Stimulated activated CD4-positive, alpha-beta T cell treated with anti-CD3 and anti-CD28 coated beads, Interleukin-15, amount 100 ng/mL, for 48 hours (primary cell): ENCODE measurements at places on chromosomes 6 and 20.

GRCh38 chr20:34220561-34220960, 20.7 kb upstream of the ASIP start:
- no peak for DNase-seq

DNA sequence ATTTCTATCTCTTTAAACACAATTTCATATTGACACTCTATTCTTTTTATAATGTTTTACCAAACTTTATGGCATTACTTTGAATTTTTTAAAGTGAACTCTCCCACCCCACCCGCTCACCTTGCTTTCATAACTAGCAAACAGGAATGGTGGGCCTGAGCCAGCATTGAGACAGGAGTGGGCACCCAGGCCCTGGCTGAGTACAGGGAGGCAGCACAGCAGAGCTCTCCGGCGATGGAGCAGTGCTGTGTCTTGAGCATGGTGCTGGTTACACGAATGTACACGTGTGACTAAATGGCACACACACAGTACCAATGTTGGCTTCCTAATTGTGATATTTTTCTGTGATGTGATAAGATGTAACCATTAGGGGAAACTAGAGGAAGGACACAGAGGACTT, 4.5 kb downstream of the CST11 start:
- no peak for DNase-seq

DNA sequence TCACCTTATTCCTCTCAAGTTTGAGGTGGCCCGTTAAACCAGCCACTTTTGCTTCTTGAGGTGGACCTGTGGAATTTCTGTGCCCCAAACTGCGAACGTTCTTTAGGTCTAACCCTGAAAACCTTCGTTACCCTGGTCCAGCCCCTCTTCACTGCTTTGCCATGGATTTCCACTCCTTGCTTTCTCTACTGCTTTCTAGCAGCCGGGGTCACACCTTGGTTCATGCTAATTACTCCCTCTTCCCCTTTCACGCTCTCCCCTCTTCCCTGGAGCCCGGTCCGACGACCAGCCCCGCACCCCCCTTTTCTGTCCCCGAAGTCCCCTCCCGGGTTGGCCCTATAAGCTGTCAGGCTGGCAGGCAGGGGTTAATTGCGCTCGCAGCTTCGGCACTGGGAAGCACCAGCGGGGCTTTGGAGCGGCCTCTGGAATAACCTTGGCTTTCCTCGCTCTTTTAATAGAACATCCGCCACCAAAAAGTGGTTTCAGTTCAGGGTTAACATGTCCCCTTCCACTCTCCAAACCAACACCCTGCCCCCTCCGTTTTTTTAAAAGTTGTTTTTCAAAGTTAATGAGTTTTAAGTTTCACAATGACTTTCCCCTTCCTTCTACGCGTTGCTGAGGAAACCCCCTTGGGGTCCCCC, 1.4 kb upstream of the HIVEP1 start:
- DNase-seq: no peak

DNA sequence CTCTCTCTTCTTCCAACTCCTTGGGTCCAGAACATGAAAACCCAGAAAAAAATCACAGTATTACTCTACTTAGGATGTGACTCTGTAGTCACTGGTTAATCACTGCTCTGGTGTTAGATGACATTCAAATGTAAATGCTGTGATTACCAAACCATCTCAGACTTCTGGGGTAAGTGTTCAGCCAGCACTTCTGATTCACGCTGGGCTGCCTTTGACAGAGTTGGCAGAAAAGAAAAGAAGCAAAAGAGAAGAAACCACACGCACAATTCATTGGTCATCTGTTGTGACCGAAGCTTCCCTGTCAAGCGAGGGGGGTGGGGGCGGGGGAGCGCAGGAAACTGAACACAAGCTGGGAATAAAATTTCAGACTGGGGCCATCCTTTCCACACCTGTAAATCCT, 82.7 kb downstream of the PSMG4 start:
- no peak for DNase-seq

GRCh38 chr20:17971300-17972013, 2.6 kb downstream of the MGME1 start:
- no peak for DNase-seq

DNA sequence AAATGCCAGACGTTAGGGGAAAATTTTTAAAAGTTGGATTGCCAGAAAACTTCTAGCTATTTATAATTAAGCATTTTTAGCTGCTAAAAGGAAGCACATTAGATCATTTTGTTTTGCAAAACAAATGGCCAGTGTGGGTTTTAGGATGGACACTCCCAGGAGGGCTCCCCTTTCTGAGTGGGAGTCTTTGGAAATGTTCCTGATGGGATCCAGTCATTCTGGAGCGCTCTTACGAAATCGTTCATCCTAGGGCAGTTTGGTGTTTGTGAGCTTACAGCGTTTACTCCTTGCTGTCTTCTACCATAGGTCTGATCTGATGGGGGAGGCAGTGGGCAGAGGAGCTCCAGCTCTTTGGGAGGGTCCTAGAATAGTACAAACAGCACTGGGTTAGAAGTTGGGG, 14.7 kb downstream of the GNAS start:
- DNase-seq: no peak

DNA sequence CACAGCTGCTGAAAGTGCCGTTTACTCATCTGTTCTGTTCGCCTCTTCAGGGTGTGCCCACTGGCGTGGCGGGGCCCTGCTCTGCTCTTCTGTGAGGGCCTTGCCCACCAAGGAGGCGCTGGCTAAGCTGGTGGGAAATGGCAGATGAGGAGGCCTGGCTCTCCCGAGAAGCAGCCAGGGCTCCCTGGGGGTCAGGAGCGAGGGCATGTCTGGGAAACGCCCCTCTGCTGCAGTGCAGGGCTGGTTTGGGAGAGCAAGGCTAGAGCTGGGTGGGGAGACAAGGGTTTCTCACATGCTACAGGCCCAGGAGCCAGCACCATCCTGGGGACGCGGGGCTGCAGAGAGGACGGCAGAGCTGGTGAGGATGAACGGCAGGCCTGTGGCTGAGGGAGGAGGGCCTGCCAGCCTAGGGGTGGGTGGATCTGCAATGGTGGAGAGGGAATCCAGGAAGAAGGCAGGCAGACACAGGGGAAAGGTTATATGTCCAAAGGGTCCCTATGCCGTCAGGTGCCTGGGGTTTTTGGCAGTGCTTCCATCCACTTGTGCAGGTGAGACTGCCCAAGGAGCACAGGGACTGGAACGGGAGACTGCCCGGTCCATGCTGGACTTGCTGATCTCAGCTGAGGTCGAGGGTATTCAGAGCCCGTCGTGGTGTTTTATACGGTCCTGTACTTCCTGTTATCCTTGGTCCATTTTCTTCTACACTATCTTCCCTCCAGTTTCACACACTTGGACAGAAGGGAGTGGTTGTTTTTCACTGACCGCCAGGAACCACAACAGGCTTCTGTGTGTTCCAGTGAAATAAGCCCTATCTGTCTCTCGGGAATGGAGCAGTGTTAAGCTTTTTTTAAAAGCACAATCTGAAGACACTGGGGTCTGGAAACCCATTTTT, 119.2 kb downstream of the SYCP2 start:
- DNase-seq: no peak

GRCh38 chr20:14986026-14986655, 648.7 kb upstream of the FLRT3 start:
- DNase-seq: no peak

DNA sequence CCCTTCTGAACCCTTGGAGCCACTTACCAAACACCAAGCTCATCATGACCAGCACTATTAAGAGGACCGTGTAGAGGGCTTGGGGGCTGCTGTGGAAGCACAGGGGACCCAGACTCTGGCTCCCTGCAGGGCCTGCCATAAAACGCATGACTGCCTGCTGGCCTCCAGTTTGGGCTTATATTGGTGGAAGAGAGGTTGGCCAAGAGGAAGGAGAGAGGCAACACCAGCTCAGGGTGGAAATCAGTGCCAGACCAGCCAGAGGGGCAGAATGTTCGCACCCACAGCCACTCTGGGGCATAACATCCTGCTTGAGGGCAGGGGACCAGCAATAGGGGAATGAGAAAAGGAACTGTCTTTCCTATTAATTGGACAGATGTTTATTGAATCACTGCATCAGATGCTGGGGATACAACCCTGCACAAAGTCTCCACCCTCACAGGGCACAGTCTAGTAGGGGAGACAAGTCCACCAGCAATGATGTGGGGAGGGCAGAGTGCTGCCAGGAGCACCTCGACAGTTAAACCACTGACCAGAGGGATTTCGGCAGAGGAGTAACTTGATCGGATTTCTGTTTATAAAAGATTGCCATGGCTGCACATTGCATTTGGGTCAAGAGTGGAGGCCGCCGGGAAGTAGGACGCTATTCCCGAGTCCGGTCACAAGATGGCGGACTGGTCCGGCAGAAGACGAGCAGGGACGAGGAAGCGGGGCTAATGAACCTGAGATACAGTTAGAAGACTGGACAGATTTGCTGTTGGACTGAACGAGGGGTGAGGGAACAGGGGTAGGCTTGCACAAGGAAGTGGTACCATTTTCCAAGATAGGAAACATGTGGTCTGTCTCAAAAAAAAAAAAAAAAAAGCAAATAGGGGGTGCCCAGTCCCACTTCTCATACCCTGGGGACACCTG, at the start of gene LY6G5C:
TSS of gene LY6G5C (minus strand) at position 842 of the 909 bp plus-strand sequence. CDS start at position 148, 694 bp downstream.
- DNase-seq: peak; percentile 49

DNA sequence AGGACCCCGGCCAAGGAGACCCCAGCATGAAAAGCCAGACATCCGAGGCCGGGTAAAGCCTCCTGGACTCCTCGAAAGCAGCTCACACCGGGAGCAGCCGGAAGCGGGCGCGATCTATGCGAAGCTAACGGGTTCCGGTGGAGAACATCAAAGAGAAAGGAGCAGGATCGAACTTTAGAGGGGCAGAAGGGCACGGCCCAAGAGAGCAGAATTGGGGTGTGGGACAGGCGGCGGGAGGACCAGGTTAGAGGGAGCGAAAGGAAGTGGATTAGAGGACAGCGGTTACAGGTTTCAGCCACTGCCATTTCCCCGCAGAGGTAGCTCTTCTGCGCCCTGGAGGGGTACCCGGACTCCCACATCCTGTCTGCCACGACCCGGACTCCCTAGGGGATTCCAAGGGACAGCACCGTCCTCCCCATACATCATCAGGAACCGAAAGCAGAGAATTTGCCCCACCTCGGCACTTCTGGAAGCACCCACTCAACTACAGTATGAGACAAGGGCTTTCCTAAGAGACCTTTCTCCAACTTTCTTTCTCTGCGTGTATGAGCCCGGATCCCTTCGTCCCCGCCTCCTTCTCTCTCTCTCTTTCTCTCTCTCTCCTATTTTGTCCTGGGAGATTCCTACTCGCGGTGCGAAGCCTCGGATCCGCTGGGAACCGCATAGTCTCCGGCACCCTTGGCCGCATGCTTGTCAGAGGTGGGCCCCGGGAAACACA, 507 bp upstream of the VGLL2 start:
- DNase-seq: no peak

- no peak for DNase-seq
Observed at GRCh38 chr6:140772576-140772975, 1360.1 kb upstream of the GJE1 start.

DNA sequence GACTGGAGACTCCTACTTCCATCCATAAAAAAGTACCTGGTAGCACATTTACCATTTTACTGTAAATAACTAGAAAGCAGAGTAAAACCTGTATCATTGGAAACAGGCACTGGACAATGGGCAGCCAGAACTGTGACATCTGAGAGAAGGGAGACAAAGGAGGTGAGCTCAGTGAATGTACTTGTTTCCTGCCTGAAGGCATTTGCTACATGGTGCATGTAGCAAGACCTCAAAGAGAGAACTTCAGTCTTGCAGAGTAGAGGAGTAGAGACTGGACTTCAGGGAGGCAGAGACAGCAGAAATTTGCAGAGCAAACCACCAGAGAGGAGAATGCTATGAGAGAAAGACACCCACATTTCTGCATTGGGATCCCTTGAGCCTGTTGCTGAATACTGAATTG, 171.0 kb upstream of the CCN2 start:
- no peak for DNase-seq

DNA sequence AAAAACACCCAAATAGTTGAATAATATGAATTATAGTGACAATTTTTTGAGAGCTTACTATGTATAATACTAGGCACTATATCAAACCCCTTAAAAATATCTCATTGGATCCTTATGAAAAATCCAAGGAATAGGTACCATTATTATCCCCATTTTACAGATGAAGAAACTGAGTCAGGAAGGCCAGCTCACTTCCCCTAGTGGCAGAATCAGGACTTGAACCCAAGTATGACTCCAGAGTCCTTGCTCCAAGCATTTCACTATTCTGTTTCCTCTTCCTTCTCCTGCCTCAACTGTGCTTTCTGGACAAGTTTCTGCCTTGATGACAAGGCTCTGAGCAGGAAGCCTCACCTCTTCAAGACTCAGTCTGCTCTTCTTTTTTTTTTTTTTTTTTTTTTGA, 10.8 kb upstream of the PARD6B start:
- DNase-seq: no peak

- DNase-seq: no peak
Observed at GRCh38 chr6:121791396-121792315, 356.2 kb downstream of the GJA1 start.

GRCh38 chr6:62978920-62979319, 232.3 kb upstream of the FKBP1C start:
- DNase-seq: no peak

DNA sequence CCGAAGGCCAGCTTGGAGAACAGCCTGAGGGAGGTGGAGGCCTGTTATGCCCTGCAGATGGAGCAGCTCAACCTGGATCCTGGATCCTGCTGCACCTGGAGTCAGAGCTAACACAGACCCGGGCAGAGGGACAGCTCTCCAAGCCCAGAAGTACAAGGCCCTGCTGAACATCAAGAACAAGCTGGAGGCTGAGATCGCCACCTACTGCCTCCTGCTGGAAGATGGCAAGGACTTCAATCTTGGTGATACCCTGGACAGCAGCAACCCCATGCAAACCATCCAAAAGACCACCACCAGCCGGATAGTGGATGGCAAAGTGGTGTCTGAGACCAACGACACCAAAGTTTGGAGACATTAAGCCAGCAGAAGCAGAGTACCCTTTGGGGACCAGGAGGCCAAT, 223.5 kb upstream of the ID4 start:
- no peak for DNase-seq

DNA sequence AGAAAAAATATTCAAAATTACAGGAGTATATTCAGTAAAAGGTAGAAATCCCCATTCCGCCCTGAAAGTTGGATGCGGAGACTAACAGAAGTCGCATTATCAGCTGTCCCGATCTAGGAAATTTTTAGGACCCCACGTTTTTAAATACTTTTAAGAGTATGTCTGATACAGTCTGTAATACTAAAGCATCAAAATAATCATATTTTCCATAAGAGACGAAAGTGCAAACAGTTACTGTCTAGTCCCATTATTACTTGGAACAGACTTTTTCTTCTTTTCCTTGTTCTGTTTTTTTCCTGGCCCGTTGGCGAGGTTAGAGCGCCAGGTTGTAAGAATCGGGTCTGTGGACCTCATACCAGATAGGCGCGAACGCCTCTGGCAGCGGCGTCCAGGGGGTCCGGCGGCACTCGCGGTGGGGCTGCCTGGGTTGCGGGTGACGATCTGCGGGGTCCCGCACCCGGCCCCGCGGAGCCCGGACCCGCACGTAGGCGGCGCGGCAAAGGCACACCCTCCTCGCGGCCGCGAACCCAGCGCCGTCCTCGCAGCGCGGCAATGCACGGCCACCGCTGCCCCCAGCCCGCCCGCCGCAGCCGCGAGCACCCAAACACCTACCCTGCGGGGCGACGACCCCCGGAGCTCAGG, 460 bp downstream of the PLAGL1 start:
- peak; percentile 2 for DNase-seq

- no peak for DNase-seq
Observed at GRCh38 chr6:109696355-109696754, 5.3 kb downstream of the FIG4 start.

- no peak for DNase-seq
Observed at GRCh38 chr20:44805979-44806620, 4.2 kb downstream of the RIMS4 start.

- no peak for DNase-seq
Observed at GRCh38 chr6:37702314-37702713, 4.6 kb upstream of the MDGA1 start.

- peak; percentile 33 for DNase-seq
Observed at GRCh38 chr6:141326426-141326825, 806.3 kb upstream of the GJE1 start.
